Cortex of kidney (tissue), 1 donor: ENCODE measurements at places on chromosomes 1 and 21.

GRCh38 chr1:10319750-10320149 lies 79.1 kb upstream of the PGD start:
- DNase-seq, result no peak

DNA sequence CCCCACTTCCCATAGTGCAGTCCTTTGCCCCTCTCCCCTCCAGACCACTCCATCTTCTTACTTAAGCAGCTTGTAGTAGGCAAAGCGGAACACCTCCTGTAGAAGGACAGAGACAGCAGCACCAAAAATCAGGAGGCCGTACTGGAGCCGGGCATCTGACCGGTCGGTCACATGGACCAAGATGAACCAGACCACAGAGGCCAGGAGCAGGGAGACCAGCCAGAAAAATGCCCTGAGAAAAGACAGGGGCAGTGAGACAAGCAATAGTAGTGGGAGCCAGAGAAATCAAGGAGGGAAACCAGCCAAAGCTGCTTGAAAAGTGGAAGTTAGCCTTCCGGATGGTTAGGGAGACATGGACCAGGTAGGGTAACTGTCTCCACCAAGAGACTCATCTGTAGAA lies 920 bp downstream of the APH1A start:
- no peak for DNase-seq

DNA sequence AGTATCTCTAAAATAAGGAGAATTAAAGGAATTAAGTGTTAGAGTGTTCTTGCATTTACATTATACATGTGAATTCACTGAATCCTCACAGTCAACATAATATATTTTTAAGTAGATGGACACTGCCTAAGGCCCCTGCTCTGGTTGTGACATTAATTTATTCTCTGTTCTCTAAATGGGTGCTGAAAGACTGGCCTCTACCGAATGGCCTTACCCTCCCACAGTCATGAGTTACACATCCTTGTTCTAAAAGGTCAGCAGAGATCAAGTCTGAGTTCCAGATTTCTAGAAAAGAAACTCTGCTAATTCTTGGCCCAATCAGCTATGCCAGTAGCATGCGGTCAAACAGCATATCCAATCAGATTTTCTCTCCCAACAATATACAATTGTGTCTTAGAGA lies 193.2 kb downstream of the TM2D1 start:
- DNase-seq, result no peak

- no peak for DNase-seq
These were observed 83.8 kb upstream of the ETS2 start for GRCh38 chr21:38721958-38722357.

DNA sequence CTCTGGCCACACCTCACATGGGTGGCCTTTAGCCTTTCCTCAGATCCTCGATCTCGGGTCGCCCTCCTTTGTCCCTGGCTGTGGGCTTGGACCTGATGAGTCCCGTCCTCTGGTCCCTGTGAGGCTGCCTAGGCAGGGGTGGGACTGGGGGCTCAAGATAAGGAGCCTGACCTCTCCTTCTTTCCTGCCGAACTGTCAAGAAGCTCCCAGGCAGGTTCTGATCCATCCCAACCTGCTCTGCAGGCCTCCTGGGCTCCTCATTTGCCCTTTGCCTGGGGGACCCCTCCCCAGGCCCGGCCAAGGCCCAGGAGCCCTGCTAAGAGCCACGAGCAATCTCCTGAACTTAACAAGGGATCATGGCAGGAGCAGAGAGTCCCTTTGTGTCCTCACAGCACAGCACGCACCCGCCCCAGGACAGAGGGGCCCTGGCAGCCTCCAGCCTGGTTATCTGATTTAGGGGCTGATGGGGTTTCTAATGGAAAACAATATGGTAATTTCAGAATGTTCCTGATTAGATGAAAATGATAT lies 82.4 kb upstream of the POU3F1 start:
- no peak for DNase-seq

DNA sequence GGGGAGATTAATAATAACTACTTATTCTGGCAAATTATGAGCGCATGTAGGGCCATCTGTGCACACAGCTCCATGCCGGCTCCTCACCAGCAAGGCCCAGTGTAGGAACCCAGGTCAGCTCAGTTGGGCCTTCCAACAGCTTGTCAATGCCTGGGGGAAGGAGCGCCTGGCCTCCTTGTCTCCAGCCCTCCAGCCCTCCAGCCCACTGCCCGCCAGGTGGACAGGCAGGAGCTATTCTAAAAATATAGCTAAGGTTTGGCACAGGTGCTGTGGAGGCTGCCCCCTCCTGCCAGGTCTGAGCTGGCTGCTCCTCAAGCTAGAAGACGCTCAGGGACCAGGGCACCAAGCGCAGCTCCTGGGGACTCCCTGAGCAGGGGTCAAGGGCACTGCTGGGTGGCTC lies 85.7 kb downstream of the GRIK3 start:
- DNase-seq, result no peak

GRCh38 chr1:36446746-36447145 lies 3.5 kb downstream of the OSCP1 start:
- DNase-seq, result no peak

- DNase-seq, result no peak
These were observed 39.7 kb downstream of the TTC13 start for GRCh38 chr1:230938924-230939368.

GRCh38 chr1:28135371-28136168 lies 40.9 kb downstream of the PTAFR start:
- DNase-seq, result no peak

DNA sequence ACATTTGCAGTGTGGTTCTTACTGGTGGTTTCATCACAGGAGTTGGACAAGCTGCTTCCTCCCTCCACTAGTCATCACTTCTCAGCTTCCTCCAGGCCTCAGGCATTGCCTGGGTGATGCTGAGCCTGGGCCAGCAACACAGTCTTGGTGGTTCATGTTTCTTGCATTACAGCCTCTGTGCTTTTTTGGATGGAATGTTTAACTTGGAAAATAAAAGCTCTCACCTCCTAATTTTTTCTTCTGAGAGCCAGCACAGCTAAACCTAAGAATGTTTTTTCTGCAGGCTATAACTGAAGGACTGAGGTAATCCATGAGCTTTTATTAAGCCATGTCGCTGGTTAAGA lies 66.1 kb upstream of the RHOU start:
- no peak for DNase-seq

DNA sequence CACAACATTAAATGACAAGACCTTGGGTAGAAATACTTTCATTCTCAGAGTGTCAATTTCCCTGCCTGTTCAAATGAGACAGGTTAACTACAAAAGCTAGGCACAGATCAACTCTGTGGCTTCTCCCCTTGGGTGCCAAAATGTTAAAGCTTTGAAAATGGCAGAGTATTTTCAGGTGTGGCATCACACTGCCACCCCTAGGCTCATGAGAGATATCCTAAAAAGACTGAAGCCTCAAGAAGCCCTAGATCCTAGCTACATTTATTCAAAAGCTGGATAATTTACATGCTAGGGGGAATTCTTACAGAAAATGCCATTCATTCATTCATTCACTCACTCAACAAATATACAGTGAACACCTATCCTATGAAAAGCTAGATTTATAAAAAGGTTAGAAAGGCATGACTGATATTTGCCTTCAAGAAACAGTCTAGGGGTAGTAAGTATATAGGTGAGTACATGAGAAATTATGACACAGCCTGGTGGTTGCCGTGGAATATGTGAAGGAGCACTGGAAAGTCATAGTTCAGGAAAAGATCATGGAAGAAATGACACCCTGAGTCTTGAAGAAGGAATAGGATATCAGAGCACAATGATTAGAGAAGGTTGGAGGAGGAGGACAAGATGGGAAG lies 15.9 kb upstream of the RAB4A start:
- no peak for DNase-seq

- DNase-seq, result no peak
These were observed 126.9 kb downstream of the SETD4 start for GRCh38 chr21:35933466-35933865.

GRCh38 chr1:220828179-220828490 lies 41.4 kb downstream of the MTARC1 start:
- no peak for DNase-seq

GRCh38 chr1:197314682-197315081 lies 46.6 kb downstream of the CRB1 start:
- DNase-seq, result no peak

DNA sequence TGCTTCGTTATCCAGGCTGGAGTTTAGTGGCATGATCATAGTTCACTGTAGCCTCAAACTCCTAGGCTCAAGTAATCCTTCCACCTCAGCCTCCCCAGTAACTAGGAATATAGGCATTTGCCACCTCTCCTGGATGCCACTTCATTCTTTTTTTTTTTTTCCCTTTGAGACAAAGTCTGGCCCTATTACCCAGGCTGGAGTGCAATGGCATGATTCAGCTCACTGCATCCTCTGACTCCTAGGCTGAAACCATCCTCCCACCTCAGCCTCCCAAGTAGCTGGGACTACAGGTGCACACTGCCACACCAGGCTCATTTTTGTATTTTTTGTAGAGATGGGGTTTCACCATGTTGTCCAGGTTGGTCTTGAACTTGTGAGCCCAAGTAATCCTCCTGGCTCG lies 19.3 kb downstream of the OSBPL9 start:
- DNase-seq, result no peak

- no peak for DNase-seq
These were observed 1.6 kb upstream of the QSOX1 start for GRCh38 chr1:180153032-180153431.

GRCh38 chr1:187396929-187397796 lies 568.4 kb downstream of the PLA2G4A start:
- no peak for DNase-seq

GRCh38 chr1:75550559-75550958 lies 60.4 kb downstream of the SLC44A5 start:
- DNase-seq, result no peak

DNA sequence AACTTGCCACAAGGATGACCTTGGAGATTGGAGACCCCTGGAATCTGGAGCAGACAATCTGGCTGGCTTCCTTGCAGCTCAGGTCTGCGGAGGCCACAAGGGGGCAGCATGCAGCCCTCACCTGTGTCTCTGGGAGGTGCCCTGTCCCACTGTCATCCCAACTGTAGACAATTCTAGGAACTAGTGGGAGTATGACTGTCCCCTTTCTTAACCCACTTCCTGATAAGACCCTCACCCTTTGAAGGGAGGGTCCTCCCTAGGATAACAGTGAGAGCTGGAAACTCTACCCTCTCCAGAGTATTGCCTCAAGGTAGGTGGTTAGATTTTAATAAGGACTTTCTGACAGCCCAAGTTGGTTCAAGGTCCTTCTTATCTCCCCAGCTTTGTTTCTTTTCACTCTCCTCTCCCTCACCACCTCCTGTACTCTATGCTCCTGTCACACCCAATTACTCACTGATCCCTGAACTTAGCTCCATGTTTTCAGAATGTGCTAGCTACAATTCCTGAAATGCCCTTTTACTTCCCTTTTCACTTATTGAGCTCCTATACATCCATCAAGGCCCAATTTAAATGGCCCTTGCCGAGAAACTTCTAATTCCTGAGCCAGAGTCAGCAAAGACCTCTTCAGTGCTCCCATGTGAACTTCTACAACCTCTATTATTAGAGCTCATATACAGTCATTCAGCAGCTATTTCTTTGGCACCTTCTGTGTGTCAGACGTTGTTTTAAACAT lies 9.2 kb upstream of the KCNQ4 start:
- DNase-seq, result no peak

GRCh38 chr1:47393141-47393540 lies 22.9 kb upstream of the FOXE3 start:
- no peak for DNase-seq

- no peak for DNase-seq
These were observed 199.3 kb upstream of the GRIK3 start for GRCh38 chr1:37233606-37234005.

DNA sequence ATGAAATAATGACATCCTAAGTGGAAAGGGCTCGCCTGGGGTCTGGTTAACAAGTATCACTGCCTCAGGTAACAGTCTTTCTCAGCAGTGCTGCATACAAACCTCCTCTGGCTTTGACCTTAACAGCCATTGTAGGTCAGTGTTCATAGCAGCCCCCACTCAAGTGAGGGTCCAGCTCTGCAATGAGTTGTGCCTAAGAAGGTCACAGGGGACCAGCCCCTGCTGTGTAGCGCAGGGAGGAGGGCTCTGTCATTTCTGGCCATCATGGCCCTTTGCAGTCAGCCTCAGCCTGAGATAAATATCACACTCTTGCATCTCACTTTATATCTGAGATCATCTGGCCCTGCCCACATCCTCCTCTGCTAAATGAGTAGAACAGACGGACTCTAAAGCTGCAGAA lies 18.1 kb upstream of the MYSM1 start:
- no peak for DNase-seq

GRCh38 chr1:100400404-100400803 lies 48.1 kb downstream of the CDC14A start:
- DNase-seq, result no peak

DNA sequence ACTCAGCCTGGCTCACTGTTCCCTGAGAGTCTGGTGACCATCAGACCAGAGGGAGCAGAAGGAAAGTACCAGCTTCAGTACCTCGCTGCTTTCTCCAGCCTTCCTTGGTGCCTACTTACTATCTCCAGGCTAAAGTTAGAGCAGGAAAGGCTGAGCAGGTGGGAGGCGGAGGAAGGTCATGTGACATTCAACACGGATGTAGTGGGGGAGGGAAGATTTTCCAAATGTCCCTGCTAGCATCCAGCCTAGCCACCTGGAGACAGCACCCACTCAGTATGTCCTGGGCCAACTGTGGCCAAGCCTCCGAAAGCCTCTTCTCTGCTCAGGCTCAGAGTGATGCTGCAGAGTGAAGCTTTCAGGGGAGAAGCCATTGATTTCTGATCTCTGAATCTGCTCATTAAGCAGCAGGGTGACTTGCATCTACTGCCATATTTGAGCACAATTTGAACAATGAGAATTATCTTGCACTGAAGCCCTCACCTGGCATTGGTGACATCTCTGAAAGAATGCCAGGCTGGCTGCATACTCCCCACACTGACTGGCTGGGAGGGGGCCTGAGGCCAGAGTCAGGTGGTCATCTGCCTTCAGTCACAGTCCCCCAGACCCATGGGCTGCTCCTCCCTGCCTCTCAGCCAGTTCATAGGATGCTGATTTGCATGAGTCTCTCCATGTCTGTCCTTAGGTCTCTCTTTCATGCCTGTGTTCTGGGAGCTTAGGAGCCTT lies 86.2 kb downstream of the KCND3 start:
- DNase-seq, result no peak

GRCh38 chr21:44496564-44497550 lies 41.5 kb downstream of the LRRC3 start:
- no peak for DNase-seq

- DNase-seq, result no peak
These were observed 11.6 kb downstream of the EIF4G3 start for GRCh38 chr1:21165076-21165475.

DNA sequence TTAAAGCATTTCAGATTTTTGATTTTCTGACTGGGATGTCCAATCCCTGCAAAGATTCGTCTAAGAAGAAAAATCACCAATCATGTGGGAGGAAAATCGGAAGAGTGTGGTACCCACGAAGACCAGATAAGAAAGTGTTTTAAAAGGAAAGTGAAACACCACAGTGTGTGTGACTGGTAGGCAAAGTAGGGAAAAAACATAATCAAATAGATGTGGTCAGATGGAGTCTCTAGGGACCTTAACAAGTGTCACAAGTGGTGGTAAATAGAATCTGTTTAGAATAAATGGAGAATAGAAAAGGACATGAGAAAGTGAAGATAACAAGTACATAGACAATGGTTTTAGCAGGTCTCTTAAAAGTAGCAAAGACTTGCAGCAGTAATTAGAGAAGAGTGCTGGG lies 154.6 kb downstream of the SLC30A10 start:
- no peak for DNase-seq

GRCh38 chr1:25731626-25732370 lies 68.2 kb upstream of the SELENON start:
- DNase-seq, result no peak
